ENCODE measurements at places on chromosomes 12 and 14. TPM values are rescaled to one million over a fixed set of nuclear protein-coding genes. Genes with fewer than 3 reads are reported as not detected.

Gene PTCSC3
- total RNA-seq, result not detected

DNA sequence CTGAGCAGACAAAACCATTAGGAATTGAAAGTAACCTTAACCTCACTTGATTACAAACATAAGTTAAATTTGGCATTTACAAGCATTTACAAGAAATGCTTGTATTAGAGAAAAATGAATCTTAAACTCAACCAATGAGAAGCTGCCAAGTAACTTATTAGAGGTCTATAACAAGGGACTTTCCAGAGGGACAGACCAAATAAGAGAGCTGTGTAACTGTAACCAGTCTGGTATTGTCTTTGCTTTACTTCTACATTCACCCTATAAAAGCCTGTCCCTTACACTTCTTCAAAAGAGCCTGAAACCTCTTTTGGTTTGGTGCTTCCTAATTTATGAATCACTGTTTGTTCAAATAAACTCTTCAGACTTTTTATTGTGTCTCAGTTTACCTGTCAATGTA is 450.0 kb upstream of the FAR2 start:
- H3K4me1 ChIP-seq, result no peaks in the 10 kb centered on the region
- no peak for DNase-seq
- no peaks in the 10 kb centered on the region for H3K36me3 ChIP-seq
- H3K27me3 ChIP-seq, result no peaks in the 10 kb centered on the region
- no peak overlapping the region for H3K4me3 ChIP-seq

DNA sequence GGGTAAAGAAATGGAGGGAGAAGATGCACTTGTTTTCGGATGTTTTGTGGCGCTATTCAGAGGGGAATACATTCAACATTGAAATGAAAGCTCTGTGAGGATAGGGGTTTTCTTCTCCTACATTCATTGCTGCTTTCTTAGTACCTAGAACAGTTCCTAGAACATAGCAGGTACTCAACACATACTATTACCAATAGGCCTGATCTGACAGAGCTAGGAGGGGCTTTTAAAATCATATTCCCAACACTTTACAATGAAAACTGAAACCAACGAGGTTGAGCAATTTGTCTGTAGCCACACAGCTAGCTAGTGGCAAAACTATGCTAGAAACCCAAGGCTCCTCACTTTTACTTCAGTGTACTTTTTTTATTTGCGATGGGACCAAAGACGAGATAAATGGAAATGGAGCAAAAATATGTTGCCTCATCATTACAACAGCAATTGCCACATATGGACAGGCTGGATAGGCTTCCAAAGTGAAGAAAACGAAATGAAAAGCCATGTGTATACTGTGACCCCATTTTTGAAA is 23.1 kb upstream of the IL22 start:
- no peaks in the 10 kb centered on the region for H3K27me3 ChIP-seq
- H3K4me3 ChIP-seq, result no peak overlapping the region
- no peak overlapping the region for H3K27ac ChIP-seq
- no peaks in the 10 kb centered on the region for H3K4me1 ChIP-seq
- no peak for DNase-seq
- H3K36me3 ChIP-seq, result no peaks in the 10 kb centered on the region

DNA sequence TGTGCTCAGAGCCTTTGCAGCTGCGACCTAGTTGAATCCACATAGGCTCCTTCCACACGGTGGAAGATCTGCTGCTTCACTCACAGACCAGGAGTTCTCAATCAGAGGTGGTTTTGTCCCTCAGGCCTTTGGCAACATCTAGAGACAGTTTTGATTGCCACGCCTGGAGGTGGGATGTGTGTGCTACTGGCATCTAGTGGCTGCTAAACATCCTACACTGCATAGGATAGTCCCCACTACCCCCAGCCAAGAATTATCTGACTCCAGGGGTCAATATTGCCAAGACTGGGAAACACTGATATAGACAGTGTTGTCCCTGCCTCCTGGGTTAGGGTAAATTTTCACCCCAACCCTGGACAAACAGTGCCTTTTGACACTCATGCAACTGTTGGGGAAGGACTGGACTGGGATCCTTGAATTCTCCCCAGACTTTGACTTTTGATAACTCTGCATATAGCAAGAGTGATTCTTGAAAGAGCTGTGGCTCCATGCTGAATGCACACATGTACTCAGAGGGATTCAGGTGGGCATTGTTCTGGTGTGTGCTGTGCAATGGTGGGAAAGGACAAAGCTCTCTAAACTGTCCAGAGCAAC is 39.8 kb downstream of the BAZ2A start:
- no peak overlapping the region for H3K27ac ChIP-seq
- no peak for DNase-seq
- peaks cover 2% of the 10 kb centered on the region for H3K4me1 ChIP-seq
- peaks cover 92% of the 10 kb centered on the region for H3K36me3 ChIP-seq
- no peaks in the 10 kb centered on the region for H3K27me3 ChIP-seq

DNA sequence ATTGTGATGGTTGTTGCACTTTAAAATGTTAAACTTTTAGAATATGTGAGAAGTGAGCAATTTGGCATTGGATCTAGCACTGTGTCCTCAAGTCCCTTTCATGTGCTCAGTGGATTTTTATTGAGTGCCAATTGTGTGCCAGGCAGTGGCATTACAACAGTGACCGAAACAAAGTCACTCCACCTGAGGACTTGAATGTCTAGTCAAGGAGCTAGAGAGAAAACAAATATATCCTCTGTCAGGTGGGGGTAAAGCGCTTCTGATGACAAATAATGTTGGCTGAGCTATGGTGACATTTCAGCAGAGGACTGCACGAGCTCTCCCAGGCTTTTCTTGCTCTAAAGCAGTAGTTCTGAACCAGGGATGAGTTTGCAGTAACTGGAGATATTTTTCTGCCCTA is 240.4 kb downstream of the RGS6 start:
- no peak overlapping the region for H3K27ac ChIP-seq
- DNase-seq, result no peak
- H3K27me3 ChIP-seq, result no peaks in the 10 kb centered on the region

DNA sequence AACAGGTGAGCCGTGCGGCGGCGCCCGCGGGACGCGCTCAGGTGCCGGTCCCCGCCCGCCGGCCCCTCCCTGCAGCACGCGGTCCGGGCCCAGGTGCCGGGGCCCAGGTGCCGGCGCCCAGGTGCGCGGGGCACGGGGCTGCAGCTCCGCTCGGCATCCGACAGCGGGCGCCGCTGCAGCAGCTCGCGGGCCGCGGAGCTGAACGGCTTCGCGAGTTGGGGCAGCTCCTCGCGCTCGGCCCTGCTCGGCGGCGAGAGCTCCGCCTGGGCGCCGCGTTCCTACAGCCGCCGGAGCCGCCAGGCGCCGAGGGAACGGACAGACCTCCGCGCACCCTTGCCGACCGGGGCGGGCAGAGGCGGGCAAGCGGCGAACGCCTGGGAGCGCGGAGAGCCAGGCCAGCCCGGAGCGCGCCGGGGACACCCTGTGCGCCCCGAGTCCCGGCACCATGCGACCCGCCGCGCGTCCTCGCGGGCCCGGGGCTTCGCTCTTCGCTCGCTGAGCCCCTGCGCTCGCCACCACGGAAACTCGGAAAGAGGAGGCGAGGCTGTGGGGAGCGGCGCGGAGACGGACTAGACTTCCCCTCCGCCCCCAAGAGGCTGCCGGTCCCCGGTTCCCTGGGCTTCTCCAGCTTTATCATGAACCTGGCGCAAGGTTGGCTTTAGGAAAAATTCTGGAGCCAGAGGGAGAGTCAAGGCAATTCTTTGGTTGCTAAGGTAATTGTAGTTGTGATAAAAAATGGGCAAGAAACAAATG is at the start of gene RGS6:
Gene RGS6 (plus strand): TSS at position 201 of the 753 bp plus-strand sequence.
- peaks cover 16% of the 10 kb centered on the region for H3K27me3 ChIP-seq
- H3K36me3 ChIP-seq, result no peaks in the 10 kb centered on the region
- peak within 1 kb of the TSS; percentile 26 for H3K4me3 ChIP-seq

- H3K27ac ChIP-seq, result no peak overlapping the region
- H3K4me3 ChIP-seq, result no peak overlapping the region
- no peaks in the 10 kb centered on the region for H3K27me3 ChIP-seq
- H3K36me3 ChIP-seq, result peaks cover 8% of the 10 kb centered on the region
Measured at GRCh38 chr14:76083796-76084765, 67.6 kb upstream of the GPATCH2L start.

Gene KLHL33
- total RNA-seq, result not detected

DNA sequence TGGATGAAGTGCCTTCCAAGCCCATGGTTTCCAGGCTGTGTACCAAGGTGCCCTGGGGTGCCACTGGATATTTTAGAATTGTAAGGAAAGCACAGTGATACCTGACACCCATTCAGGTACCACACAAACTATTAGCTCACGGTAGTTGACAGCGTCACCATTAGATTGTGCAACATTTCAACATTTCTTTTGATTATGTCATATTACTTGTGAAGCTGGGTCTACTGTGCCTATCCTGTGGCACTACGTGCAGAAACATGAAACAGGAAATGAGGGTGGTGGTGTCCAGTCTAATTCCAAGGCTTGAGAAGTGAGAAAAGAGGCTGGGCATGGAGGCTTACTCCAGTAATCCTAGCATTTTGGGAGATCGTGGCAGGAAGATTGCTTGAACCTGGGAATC is 75.5 kb upstream of the CPM start:
- H3K4me3 ChIP-seq, result no peak overlapping the region
- no peak overlapping the region for H3K27ac ChIP-seq
- DNase-seq, result no peak
- peaks cover 5% of the 10 kb centered on the region for H3K4me1 ChIP-seq
- no peaks in the 10 kb centered on the region for H3K27me3 ChIP-seq
- no peaks in the 10 kb centered on the region for H3K36me3 ChIP-seq

DNA sequence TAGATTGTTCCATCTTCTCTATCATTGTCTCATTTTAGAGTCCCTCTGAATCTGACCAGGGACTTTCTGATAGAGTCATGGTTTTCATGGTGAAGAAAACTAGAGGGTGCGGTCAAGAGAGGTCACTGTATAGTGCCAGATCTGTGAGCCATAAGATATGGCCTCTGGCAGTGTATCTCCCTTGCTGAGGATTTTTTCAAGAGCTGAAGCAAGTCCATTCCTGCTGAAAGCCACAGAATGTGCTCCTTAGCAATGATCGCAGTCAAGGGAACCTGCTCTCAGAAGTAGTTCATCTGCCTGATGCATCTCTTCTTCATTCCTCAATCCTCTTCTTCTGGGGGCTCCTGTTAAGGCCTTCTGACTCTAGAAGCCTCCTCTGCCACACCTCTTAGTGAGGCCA is 405.2 kb downstream of the EGLN3 start:
- no peaks in the 10 kb centered on the region for H3K27me3 ChIP-seq
- no peaks in the 10 kb centered on the region for H3K36me3 ChIP-seq
- DNase-seq, result no peak
- no peaks in the 10 kb centered on the region for H3K4me1 ChIP-seq
- no peak overlapping the region for H3K4me3 ChIP-seq

GRCh38 chr12:19186722-19187661 is 57.5 kb downstream of the PLEKHA5 start:
- DNase-seq, result peak; percentile 29
- H3K36me3 ChIP-seq, result no peaks in the 10 kb centered on the region
- H3K4me1 ChIP-seq, result no peaks in the 10 kb centered on the region
- no peak overlapping the region for H3K27ac ChIP-seq
- H3K27me3 ChIP-seq, result no peaks in the 10 kb centered on the region
- no peak overlapping the region for H3K4me3 ChIP-seq

DNA sequence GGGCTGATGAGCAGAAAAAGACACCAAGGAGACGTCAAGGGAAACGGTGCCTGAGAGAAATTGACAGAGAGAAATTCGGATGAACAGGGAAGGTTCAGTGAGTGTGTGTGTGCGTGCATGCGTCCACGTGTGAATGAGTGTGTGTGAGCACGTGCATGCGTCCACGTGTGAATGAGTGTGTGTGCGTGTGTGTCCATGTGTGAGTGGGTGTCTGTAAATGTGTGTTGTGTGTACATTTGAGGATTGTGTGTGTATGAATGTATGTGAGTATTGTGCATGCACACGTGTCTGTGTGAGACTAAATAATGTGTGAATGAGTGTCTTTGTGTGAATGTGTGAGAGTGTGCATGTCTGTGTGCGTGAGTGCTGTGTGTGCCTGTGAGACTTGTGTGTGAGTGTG is 137.4 kb upstream of the MED13L start:
- no peak overlapping the region for H3K4me3 ChIP-seq
- H3K36me3 ChIP-seq, result no peaks in the 10 kb centered on the region
- no peak overlapping the region for H3K27ac ChIP-seq
- no peak for DNase-seq
- no peaks in the 10 kb centered on the region for H3K4me1 ChIP-seq
- H3K27me3 ChIP-seq, result no peaks in the 10 kb centered on the region

DNA sequence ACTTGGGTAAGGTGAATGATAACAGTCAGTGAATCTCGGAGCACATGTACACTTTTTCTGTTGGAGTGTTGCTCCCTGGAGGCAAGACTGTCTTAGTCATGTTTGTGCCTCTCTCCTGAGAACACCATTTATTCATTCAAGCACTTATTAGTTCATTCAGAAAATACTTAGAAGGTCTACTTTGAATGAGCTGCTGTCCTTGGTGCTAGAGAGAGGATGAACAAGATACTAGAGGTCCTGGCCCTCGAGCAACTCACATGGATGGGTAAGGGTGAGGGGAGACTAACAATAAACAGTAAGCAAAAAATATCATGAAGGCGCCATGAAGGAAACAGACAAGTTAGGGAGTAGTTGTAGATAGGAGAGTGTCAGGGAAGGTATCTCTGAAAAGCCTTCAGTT is 17.1 kb upstream of the SAMD4A start:
- no peaks in the 10 kb centered on the region for H3K4me1 ChIP-seq
- no peak overlapping the region for H3K27ac ChIP-seq
- no peak overlapping the region for H3K4me3 ChIP-seq
- H3K36me3 ChIP-seq, result no peaks in the 10 kb centered on the region
- DNase-seq, result no peak

- no peaks in the 10 kb centered on the region for H3K36me3 ChIP-seq
- H3K4me1 ChIP-seq, result no peaks in the 10 kb centered on the region
Measured at GRCh38 chr14:99781091-99781490, 12.1 kb upstream of the EML1 start.

DNA sequence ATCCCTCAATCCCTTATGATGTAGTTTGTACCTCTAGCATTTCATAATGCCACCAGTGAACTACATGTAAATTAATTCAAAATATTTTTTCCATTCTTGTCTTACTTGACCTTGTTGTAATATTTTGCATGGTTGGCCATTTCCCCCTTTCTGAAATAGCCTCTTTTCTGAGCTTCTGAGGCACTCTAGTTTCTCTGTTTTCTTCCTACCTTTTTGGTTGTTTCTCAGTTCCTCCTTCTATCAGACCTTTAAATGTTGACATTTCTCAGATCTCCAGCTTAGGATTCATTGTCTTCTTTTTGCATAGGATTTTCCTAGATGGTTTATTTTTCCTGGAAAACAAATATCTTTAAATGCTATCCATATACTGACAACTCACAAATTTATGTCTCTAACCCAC is 9.8 kb upstream of the RMST start:
- no peaks in the 10 kb centered on the region for H3K4me1 ChIP-seq
- no peaks in the 10 kb centered on the region for H3K27me3 ChIP-seq
- no peak overlapping the region for H3K27ac ChIP-seq
- DNase-seq, result no peak

Gene NKX2-1
- total RNA-seq, result 225 TPM

Gene FICD
- total RNA-seq, result 7.3 TPM
